ENCODE measurements at places on chromosomes 12 and 14.
A peak's percentile ranks its signal among the peaks of the same experiment; 100 is the strongest.

GRCh38 chr14:32010604-32011125, 66.4 kb upstream of the ARHGAP5 start:
- peak; percentile 50 for DNase-seq

DNA sequence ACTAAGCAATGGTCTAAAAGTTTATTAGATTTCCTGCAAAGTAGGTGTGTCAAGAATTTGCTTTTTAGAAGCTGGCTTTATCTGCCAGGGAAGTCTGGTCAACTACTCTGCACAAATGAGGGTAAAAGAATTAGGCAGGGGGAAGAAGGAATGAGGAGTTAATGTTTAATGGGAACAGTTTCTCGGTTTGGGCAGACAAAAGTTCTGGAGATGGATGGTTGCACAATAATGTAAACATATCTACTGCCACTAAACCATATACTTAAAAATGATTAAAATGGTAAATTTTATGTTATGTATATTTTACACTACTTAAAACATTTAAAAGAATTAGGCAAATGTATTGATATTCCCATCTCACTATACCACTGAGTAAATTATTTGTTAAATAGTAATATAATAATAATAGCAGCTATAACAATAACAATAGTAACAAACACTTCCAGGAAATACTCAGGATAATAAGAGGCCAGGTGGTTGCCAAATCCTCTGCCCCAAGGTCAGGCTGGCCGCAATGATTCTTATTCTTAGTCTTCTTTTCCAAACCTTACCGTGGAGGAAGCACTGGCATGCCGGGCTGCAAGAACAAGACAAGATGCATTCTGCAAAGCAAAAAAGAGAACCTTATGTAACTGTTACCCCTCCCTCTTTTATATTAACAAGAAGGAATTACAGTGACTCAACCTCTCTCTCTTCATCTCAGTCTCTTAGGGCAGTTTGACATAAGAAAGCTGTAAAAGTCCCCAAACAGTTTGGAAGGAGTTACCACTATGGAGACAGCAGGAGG, 13.9 kb downstream of the CS start:
- no peak for DNase-seq

DNA sequence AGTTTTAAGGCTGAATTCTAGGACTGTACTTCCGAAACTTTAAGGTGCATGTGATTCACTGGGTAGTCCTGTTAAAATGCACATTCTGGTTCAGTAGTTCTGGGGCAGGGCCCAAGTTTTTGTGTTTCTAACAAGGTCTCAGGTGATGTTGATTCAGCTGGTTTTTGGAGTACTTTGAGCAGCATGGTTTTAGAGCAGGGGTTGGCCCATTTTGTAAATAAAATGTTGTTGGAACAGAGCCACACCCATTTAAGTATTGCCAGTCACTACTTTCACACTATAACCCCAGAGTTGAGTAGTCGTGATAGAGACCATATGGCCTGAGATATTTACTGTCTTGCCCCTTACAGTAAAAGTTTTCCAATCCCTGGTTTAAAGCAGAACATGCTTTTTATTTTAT, 111.3 kb downstream of the SYNE2 start:
- no peak for DNase-seq

DNA sequence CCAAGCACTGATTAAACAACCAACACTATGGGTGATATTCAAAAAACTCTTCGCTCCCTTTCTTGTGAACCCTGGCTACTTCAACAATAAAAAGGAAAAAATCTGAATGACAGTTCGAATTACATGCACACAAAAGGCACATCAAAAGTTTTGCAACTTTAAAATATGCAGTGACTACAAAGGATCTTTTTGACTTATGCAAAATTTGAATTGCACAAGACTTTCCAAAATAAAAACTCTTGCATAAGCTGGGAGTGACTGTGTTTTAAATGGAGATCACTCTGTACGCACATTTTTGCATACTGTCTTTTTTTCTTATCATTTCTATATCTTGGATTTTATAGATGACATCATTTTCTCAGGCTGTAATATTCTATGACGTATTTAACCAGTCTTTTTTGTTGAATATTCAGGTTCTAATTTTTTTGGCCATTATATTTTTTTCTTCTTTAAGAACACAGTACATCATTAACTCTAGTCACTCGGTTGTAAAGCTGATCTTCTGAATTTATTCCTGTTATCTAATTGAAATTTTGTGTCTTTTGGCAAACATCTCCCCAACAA, 667.6 kb upstream of the TBX3 start:
- DNase-seq, result no peak

- DNase-seq, result no peak
Measured at GRCh38 chr12:21413369-21414277, 23.8 kb upstream of the PYROXD1 start.

- DNase-seq, result no peak
Measured at GRCh38 chr14:91466192-91466591, 43.9 kb downstream of the PPP4R3A start.

GRCh38 chr12:23729359-23729758, 220.1 kb downstream of the SOX5 start:
- no peak for DNase-seq

DNA sequence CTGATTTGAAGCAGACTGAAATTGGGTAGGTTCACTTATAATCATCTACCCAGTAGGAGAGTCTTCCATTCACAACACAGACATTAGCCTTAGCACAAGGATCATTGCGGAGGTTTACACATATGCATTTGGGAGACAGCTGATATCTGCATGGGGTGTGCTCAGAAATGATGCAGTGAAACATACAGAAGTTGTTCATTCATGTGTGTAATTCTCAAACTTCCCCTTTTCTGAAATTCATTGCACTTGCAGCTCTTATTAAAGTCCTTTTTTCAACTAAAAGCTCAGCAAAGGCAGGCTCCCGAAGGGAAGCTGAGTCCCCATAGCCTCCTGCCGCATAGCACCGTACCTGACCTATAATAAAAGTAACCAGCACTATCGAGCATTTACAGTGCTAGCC, 218.3 kb upstream of the CRY1 start:
- no peak for DNase-seq

Data from SJSA1 (cell line).